NCI-H1417 treated with DMSO at 0.1 percent for 48 hours (cell line): ENCODE measurements at places on chromosomes 1 and 21.

DNA sequence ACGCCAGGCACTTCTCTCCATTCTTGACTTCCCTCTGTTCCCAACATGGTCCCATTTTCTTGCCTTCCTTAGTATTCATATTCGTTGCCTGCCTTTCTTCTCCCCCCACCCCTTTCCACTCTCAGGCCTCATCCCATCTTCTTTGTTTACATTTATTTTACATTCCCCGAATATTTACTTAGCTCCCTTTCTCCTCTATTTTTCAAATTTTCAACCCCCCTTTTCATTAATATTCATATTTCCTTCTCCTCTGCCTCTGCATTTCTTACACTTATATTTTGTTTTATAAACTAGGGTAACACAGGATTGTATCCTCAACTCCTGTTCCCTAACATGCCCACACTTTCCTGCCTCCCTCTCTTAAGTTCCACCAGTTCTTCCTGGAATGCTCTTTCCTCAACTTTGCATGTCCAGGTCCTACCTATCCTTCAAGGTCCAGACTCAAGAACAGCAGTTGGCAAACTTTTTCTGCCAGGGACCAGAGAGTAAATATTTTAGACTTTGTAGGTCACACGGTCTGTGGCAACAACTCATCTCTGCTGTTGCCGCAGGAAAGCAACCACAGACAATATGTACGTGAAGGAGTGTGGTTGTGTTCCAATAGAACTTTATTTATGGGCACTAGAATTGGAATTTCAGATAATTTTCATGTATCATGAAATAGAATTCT lies 29.8 kb upstream of the A3GALT2 start:
- DNase-seq: no peak

GRCh38 chr1:101846820-101847219 lies 149.9 kb downstream of the OLFM3 start:
- no peak for DNase-seq

GRCh38 chr1:200381256-200381984 lies 28.4 kb downstream of the ZNF281 start:
- no peak for DNase-seq

DNA sequence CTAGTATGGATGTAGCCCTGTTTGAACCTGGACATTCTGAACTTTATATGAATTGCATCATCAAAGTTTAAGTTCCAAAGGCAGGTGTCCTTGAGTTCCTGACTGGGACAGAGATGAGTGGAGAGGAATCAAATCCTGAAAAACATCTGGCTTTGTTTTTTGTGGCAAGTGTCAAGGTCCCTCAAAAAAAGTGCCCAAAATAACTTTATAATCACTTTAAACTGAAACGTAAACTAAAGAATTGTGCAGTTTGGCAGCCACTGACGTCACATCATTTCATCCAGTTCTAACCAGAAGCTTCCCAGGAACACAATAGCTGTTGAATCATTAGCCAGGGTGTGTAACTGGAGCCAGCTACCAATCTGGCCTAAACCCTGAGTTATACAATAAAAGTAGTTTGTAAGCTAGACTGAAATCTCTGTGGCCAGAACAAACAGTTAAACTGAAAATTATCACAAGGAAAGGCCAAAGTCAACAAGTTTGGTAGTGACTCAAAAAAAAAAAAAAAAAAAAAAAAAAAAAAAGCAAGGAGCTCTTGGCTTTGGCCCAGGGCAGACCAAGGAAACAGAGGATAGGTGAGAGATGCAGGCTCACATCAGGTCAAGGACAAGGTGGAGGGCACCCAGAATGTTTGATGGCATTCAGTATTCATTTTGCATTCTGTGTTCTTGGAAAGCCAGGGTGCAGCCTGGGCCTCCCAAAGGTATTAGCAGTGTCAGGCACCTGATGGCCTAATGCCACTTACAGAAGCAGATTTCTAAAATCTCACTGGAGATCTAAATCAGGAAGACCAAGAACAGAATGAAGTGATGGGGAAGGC lies 74.3 kb downstream of the TNFSF18 start:
- DNase-seq: no peak

DNA sequence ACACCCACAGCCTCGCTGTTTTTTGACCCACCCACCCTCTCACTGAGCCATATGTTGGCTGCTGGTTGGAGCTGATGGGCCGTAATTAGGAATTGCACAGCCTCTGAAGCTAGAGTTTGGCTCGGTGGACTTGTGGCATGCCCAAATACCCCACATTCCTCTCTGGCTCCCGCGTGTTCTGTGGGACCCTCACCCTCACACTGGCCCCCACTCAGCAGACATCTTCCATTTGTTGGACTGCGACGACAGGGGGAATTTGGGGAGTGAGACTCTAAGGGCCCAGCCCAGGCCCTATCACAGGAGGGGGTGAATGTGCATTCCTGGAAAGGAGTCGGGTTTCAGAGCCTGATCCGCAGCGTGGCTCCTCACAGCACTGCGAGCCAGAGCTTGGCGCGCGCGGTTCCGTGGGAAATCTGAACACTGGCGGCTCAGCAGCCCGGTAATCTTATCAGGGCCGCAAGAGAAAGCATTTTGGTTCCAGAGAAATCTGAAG lies 5.2 kb downstream of the RCSD1 start:
- DNase-seq: no peak

DNA sequence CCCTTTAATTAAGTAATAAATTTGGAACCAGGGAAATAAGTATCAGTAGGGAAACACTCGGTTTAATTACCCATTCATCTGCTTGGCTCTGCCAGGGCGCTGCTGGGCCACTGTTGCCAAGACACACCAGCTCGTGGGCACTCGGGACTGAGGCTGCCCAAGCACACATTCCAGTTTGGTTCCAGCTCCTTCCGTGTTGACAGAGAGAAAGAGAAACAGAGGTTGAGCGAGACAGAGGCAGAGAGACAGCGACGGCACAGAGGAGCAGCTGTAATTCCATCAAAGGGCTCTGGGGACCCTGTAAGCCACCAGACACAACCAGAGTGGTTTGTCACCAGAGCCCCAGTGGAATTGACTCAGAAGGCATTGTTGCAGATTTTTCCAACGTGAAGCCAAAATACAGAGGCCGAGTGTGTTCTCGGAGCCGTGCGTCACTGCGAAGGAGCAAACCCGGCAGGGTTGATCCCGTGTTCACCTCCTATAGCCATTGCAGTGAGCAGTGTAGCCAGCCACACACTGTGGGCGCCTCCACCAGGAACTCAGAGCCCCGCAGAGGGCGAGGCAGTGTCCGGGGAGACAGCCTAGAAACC lies 33.5 kb downstream of the SYF2 start:
- DNase-seq: no peak

DNA sequence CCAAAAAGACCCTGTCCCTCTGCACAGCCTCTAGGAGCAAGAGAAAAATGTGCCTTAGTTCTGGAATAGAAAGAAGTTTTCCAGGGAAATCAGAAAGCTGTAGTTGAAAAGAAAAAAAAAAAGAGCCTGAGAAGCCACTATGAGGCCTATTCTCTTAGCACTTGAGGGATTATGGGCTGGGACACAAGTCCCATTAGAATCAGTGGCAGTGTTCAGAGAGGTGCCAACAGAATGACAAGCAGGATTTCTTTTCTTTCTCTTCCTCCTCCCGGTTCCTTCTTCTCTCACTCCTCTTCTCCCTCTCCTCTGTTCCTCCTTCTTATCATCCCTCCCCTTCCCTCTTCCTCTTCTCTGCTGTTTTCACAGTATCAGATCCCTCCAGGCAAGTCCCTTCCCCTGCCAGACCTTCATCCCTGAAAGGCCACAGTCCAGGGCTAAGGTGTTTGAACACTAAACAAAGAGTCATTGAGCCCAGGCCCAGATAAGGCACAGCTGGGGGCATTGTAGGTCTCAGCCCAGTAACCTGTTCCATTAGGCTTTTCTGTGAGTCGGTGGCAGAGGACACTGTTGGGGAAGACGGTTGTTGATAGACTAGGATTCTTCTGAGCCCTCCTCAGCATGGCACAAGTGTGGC lies 64.7 kb upstream of the LPGAT1 start:
- no peak for DNase-seq

GRCh38 chr21:41769111-41769510 lies 2.3 kb upstream of the RIPK4 start:
- DNase-seq: no peak

- DNase-seq: no peak
These were observed 216.5 kb downstream of the NTNG1 start for GRCh38 chr1:107357376-107357775.

- no peak for DNase-seq
These were observed 7.2 kb upstream of the SLX9 start for GRCh38 chr21:44932408-44933181.

DNA sequence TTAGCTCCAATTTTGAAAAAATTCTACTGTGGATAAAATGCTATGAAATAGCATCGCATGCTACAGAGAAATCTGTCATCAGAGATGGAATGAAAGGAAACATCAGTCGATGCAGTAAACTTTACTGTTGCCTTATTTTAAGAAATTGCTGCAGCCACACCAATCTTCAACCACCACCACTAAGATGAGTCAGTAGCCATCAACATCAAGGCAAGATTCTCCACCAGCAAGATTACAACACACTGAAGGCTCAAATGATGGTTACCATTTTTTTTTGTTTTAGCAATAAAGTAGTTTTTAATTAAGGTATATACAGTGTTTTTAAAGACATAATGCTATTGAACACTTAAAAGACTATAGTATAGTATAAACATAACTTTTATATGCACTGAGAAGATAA lies 95.6 kb upstream of the JUN start:
- no peak for DNase-seq

DNA sequence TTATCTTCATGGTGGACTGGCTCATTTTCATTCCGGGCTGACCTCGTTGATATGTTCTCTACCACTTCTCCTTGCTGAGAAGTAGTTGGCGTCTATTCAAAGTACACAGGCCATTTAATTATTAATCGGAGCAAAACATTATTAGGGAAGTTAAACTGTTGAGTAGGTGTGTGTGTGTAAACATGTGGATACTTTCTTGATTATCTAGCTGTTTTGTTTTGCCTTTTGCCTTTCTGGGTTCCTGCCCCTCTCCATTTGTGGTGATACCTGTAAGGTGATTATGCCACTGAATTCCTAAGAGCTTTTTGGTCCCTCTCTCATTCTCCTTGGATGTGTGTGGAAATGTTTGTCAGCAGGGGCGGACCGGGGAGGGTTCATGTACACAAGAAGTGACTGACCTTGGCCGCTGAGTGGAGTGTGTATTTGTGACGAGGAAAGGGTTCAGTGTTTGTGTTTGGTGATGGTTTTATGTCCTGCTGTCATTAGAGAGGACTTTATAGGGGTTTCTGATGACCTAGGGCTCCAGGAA lies 56.6 kb upstream of the PPP2R5A start:
- DNase-seq: no peak

- no peak for DNase-seq
These were observed 550.0 kb downstream of the KIF26B start for GRCh38 chr1:245704765-245705164.
